ENCODE measurements at places on chromosomes 2 and 18.

DNA sequence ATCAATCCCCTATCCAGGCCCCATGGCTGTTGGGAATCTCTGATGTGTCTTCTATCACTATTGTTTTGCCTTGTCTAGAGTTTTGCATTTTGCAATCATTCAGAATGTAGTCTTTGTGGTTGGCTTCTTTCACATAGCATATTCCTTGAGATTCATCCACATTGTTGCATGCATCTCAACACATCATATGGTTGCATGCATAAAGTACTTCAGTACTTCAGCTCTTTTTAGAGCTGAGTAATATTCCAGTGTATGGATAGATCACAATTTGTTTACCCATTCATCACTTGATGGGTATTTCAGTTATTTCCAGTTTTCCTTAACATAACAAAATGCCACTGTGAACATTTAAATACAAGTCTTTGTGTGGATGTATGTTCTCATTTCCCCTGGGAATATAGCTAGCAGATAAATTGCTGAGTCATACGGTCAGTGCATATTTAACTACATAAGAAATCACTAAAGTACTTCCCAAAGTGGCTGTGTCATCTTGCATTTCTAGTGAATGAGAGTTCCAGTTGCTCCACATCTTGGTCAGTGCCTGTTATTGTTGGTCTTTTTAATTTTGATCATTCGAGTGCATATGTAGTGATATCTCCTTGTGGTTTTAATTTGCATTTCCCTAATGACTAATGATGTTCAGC lies 138.8 kb downstream of the BCL11A start:
- DNase-seq, result peak; percentile 64

GRCh38 chr18:69599377-69599776 lies 198.7 kb downstream of the DOK6 start:
- DNase-seq, result no peak

DNA sequence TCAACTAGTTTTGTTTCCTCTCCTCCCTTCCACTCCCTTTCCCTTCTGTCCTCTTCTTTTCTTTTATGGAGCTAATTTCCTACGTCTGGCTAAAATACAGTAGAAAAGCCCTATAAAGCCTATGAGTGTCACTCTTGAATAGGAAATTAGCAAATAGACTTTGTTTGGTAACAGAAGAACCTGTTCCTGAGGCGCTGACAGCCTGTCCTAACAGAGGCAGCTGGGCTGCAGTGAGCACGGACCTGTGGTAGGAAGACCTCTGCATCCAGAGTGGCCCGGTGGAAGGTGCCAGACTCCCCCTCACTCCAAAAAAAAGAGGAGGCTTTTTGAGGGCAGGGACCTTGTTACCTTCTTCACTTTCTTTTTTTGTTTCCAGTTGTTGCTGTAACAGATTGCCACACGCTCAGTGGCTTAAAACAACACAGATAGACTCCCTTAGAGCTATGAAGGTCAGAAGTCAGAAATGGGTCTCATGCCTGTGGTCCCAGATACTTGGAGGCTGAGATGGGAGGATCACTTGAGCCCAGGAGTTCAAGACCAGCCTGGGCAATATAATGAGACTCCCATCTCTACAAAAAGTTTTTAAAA lies 81.2 kb upstream of the TXNDC2 start:
- no peak for DNase-seq

DNA sequence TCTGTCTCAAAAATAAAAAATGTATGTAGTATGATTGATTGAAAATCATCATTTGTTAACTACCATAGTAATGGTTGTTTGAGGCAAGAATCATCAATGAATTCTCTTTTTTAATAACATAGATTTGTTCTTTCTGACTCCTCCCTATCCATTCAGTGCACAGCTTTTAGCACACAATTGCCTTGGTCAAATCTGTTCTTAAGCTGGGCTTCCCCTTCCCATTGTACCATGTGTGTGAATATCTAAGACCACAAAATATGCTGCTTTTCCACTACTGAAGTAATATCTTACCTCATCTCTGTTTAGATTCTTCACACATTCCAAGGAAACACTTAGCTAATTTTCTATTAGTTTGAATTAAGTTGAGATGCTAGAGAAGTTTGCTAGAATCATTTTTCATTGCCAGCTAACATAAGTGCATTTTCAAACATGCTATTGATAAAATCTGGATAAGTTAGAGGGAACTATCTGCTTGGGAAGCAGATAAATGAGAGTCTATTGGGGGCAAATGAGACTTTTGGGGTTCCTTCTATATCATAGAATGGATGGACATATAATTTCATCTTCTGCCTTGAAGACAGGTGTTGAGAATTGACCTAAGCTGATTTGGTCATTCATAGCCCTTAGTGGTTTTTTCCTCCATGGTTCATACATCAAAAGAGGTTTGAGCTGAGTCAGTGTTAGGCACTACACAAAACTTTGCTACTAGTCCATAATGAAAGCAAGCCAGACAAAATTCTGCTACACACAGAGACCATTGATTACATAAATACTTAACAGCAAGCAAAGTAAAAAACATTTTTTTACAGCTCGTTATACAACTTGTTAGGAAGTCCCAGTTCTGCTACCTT lies 231.9 kb downstream of the PLCL1 start:
- no peak for DNase-seq

GRCh38 chr2:52463457-52463856 lies 1304.1 kb upstream of the CHAC2 start:
- DNase-seq, result no peak

- no peak for DNase-seq
Observed at GRCh38 chr2:48534781-48535180, 4.8 kb downstream of the STON1 start.

DNA sequence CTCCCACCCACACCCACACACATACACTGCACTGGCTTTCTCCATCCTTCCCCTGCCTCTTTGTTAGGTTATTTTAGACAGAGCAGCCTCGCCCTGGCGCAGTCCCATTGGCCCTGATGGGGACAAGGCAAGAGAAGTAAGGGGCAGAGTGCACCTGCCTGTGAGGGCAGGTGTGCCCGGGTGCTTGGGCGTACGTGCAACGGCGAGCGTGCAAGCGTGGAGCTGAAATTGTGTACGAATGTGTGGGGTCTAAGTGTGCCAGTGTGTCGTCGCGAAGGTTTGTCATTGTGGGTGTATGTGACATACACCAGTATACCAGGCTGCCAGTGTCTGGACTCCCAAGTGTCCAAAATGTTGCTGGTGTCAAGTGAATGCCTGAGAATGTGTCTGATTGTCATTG lies 544 bp downstream of the LRATD1 start:
- no peak for DNase-seq

GRCh38 chr2:57160976-57161375 lies 885.6 kb upstream of the VRK2 start:
- DNase-seq, result no peak

DNA sequence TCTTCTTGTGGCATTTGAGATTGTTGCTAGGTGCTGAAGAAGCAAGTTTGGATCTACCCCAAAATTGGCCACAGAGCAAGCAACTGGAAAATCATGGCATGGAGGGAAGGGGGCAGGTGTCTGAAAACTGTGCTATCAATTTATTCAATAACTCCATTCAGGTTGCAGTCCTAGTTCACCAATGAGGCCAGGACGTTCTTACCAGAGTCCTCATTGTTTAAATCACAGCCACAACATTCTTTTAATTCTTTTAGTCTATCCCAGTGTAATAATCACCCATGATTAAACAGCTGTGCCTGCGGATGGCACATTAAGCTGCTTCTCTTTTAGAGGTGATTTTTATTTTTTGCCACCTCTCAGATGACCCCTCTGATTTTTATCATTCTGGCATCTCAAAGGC lies 103.5 kb downstream of the ANKRD44 start:
- DNase-seq, result no peak

DNA sequence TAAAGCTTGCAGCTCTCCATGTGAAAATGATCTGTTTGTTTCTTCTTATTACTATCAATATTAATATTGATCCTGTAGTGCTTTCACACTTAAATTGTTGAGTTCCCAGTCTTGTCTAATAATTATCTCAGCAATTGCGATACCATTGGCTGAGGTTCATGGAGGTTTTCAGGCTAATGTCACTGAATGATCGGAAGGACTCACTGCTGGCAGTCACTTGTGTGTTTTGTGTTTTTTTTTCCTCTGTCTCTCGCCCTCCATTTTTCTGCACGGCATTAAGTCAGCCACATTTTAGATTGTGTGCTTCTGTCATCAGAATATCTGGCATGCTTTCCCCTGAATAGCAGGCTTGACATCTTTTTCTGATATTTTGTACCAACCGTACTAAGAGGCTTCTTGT lies 43.7 kb downstream of the AGAP1 start:
- no peak for DNase-seq

GRCh38 chr2:48126162-48126561 lies 219.9 kb upstream of the FBXO11 start:
- DNase-seq, result no peak

DNA sequence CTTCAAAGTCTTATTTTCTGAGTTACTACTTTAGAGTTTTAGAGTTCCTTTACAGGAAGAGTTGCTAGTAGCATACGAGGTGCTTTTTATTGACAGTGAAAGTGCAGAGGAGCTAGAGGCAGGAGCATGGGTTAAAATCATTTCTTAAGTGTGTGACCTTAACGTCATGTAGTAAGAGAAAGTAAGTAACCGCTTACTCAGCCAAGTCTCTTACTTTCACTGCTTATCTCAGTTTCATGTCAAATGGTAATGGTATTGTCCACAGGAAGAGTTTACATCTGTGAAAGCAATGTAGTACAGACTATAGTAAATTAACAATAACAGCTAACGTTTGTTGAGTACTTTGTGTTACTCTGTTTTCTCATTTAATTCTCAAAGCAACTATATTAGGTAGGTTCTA lies 12.6 kb downstream of the NDUFAF7 start:
- DNase-seq, result no peak

DNA sequence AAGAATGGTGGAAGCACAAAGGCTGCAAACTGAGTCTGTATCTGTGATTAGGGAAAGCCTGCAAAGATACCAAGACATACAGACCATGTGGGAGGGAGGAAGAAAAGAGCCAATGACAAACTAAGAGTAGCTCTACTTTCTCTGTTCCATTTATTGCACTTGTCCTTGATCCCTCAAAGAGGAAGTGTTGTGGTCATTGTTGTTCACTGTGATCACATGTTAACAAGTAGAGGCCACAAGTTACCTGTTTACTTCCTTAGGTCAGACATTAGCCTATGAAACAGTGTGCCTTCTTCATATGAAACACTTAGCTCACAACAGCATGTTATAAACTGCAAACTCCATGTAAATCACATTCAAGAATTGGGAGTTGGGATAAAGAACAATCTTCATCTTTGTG lies 32.6 kb downstream of the MAP2 start:
- no peak for DNase-seq

GRCh38 chr18:22681908-22682307 lies 251.2 kb upstream of the RBBP8 start:
- DNase-seq, result peak; percentile 31

GRCh38 chr18:57148263-57148662 lies 1.4 kb downstream of the BOD1L2 start:
- no peak for DNase-seq

DNA sequence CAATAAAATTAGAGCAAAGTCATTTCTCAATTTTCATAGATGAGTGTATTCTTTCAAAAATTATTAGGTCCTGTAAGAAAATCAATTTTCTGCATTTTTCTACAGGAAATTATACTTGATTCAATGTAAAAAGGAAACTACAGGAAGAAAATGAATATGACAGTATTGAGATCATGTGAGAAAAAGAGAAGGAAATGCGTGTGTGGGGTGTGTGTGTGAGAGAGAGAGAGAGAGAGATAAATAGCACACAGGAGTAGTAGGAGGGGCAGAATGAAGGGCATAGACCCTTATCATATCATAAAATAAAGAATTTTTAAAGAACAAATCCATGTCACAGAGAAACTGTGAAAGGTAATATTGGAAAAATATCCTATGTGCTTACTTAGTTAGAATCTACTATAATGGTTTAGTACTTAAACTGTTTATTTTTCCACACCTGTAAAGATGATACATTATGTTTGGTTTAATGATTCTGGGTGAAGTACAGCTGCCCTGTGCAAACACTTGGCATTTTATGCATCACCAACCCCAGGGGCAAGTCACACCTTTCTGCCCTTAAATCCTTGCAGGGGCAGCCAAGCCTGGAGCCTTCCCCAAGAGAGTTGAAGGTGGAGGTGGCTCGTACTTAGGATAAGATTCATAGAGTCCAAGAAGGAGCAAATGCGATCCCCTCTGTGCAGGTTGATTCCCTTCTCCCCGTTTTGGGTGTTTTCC lies 276.4 kb downstream of the TGIF1 start:
- no peak for DNase-seq

DNA sequence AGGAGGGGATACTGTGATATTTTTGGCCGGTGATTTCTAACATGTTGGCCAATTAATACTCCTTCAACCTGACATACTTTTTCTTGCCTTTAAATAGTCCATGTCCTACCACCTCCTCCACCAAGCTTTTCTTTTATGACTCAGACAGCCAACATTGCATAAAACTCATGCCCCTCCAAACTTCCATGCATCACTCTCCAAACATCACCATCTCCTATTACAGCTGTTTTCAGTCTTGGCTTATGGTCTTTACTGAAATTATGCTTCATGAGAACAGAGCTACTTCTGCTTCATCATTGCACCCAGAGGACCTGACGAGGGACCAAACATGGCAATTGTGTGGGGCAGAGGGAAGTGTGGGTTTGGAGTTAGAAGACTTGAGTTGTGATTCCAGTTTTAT lies 305.4 kb downstream of the LPIN1 start:
- DNase-seq, result no peak

DNA sequence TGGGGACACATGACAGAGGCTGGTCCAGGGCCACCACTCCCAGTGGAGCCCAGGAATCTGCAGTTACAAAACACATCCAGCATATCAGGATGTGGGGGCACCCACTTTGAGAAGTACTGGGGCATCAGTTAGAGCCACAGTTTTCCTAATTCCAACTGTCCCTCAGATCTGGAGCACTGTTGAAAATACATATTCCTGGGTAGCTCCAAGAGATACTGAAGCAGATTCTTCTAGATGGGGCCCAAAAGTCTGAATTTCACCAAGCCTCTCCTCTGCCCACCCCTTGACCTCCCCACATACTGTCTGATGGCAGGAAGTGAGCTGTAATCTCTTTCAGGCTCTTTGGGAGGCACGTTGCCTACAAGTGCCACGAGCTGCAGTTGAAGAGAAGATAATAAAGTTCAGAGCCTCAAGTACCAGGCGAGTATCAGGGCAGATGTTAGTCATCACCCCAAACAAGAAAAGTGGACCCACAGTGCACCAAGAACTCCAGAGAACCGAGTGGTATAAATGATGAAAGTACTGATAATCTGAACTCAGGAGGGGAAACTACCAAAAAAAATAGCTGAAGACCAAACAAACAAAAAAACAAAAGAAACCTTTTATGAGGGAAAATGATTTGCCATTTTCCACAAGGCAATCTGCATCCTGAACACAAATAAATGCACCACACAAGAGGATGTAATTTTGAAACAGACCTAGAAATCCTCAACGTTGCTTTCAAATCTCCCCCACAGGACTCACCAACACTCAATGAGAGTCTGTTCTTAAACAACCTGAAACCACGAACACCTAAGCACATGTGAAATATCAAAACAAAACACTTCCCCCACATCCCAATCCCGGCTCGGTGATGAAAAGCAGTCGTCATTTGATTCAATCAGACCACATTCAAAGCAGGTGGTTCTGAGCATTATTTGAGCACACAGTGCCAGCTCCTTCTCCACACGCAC lies 98.7 kb downstream of the TCF4 start:
- DNase-seq, result no peak

GRCh38 chr2:15241929-15242328 lies 319.2 kb downstream of the NBAS start:
- DNase-seq, result no peak
